ENCODE measurements at places on chromosomes 5 and 9.

DNA sequence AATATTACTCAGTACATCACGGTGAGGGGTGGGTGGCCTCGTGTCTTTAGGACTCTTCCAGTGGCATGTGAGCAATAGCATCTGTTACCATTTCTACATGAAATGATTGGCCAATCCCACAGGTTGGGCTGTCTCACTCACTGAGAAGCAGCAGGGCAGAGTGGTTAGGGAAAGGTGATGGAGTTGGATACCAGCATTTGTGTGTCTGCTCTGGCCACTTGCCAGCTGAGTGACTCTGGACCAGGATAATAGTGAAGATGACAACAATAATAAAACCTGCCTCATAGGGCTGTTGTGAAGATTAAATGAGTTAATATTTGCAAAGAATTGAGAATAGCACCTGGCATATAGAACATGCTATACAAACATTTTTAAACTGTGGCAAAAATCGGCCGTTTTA, 42.0 kb downstream of the IQGAP2 start:
- DNase-seq = no peak

DNA sequence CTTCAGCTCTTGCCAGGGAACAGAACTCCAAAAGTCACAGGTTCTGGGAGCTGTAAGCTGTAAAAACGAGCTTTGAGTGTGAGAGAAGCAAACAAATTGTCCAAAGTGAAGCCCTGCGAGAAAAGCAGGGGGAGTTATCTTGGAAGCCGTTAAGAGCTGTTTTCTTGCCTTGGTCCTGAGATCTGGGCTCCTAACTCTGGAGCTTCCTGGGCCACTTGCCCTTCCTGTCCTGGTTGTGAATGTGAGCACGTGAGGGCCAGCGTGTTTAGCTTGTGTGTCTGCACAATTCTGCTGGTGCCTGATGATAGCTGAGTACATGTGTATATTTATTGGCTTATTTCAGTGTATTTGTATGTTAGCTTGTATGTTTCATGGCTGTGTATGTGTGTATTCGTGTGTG, 40.5 kb downstream of the DAB2IP start:
- no peak for DNase-seq

DNA sequence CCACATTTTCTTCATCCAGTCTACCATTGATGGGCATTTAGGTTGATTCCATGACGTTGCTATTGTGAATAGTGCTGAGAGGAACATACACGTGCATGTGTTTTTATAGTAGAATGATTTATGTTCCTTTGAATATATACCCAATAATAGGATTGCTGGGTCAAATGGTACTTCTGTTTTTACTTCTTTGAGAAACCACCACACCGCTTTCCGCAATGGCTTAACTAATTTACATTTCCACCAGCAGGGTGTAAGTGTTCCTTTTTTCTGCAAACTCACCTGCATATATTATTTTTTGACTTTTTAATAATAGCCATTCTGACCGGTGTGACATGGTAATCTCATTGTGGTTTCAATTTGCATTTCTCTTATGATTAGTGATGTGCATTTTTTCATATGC, 82.2 kb upstream of the RFX3 start:
- no peak for DNase-seq

DNA sequence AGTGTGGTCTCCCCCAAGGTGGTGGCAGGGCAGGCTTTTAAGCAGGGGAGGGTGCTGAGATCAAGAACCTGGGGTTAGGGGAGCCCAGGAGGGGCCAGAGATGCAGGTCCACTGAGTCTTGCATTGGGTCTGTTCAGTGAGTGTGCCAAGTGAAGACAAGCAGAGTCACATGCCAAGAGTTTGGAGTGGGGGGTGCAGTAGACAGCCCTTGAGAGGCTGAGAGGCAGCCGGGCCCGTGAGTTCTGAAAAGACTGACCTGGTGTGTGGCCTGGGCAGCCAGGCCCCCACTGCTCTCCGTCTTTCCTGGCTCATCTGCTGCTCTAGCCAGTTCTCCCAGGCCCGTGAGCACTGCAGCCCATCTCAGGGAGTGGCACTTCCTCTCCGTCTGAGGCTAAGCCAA, 120.0 kb downstream of the DAB2IP start:
- DNase-seq = no peak

- peak; percentile 83 for DNase-seq
These were observed 249.7 kb downstream of the ARHGAP26 start for GRCh38 chr5:143019614-143020515.

GRCh38 chr5:79257314-79257713, 21.4 kb downstream of the JMY start:
- no peak for DNase-seq

- DNase-seq = no peak
These were observed 112.9 kb downstream of the HSPA4 start for GRCh38 chr5:133164759-133165158.

DNA sequence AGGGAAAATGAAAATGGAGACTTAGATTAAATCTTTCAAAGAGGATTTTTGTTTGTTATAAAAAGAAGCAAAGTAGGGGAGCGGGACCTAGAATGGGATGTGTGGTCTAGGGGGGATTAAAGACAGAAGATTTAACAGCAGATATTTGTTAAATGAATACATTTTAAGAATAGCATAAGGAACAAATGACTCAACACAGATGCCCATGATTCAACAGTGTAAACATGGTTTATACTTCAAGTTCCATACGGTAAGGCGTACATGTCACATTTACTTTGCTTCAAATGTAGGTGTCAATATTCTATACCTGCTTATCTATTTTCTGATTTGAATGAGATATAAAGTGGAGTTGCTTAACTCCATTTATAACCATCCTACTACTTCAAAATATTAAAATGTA, 1.5 kb downstream of the TICAM2 start:
- DNase-seq = no peak

- DNase-seq = no peak
These were observed 1137.8 kb downstream of the CDH18 start for GRCh38 chr5:18850216-18850615.

- DNase-seq = no peak
These were observed 145.2 kb upstream of the MAST4 start for GRCh38 chr5:66450988-66451387.

GRCh38 chr5:170110403-170111087, 4.8 kb downstream of the FOXI1 start:
- DNase-seq = no peak

DNA sequence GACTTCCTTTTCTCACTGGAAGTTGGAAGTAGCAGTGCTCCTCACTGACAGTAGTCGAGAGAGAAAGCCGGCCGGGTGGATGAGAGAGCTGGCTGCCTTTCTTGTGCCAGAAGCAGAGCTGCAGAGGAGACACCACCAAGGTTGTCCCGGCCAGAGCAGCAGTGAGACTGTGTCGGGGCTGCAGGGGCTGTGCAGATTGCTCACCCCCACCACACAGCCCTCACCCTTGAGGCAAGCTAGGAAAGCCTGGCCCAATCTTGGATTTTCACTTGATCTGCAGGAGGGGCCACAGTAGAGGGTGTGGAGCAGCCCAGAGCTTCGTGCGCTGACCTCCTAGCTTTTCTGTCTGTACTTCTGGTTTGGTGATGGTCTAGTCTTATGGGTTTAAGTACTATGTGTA, 9.1 kb downstream of the OSMR start:
- DNase-seq = no peak

- no peak for DNase-seq
These were observed 127.7 kb downstream of the ZDHHC21 start for GRCh38 chr9:14565352-14566016.

- peak; percentile 80 for DNase-seq
These were observed 681 bp downstream of the MAN2A1 start for GRCh38 chr5:109690242-109690974.

- no peak for DNase-seq
These were observed 26.1 kb upstream of the GLRA1 start for GRCh38 chr5:151950706-151951105.

DNA sequence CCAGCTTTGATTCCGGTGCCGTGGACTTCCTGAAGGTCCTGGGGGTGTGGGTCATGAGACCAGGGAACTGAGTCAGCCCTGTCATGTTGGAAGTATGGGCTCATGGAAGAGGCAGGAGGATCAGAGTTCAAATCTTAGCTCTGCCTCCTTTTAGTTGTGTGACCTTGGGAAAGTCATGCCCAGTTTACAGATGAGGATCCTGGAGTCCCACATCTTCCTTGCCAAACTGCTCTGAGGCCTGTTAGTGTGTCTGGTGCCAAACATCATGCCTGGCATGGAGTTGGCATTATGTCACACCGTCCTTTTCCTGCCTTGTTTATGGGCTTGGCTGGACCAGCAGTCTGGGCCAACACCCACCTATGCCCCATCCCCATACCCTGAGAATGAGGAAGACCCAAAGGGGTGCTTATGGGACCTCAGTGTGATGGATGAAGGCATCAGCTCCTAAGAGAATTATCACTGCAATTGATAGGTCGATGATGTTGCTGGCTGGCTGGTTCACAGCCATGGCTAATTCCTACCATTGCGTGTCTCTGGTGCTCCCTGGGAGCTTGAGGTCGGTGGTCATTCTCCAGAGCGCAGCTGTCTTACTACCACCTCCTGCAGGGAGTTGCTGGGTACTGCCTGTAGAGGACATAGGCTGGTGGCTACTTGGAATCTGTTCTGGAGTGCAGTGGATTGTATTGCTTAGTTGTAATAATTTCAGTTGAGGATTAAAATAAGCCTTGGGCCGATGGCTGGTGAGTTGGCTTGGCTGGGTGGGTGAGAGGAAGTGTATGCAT, 140.5 kb upstream of the PITX1 start:
- peak; percentile 10 for DNase-seq

GRCh38 chr9:21491756-21492155, 9.6 kb upstream of the IFNE start:
- DNase-seq = no peak

DNA sequence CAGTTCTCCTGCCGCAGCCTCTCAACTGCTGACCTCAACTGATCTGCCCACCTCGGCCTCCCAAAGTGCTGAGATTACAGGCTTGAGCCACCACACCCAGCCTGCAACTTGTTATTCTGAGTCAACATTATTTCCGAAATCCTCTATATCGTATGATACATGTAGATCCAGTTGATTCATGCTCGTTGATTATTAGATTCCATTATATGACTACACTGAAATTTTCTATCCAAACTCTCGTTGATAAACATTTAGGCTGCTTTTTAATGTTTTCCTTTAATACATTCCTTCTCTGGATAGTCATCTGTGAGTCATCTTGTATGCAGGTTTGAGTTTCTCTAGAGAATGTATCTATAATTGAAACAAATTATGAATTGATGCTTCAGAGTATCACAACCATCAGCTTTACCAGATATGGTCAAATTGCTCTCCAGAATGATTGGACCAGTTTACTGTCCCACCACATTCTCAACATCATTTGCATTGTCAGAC, 4.1 kb downstream of the CDK7 start:
- no peak for DNase-seq

DNA sequence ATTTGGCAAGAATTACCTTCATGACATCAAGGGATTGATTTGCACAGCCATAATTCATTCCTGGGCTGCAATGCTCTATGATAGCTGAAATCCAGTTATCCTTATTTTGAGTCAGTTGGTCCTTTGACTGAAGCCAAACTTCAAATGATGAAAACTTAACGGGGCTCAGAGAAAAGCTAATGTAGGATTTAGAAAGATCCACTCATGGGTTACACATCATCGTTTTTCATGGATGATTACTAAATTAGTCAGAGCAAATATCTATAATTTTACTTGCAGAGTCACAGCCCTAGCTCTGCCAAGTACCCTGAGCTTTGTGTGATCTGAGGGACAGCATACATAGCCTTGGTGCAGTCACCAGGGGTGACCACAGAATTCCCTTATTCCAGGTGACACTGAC, 27.3 kb upstream of the MUSK start:
- no peak for DNase-seq

DNA sequence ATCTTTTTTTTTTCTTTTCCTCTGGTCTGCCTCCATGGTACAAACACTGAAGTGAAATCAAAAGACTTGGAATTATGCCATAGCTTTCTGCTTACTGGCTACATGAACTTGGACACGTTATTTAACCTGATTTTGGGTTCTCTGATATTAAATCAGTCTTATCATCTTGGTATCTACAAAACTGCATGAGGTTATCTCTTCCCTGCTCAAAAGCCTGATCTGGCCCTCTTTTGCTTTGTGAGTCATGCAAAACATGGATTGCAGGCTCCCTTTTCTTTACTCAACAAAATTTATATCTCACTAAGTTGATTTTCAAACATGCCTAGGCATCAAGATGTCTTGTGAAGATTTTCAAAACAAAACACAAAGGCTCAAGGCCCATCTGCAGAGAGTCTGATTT, 45.9 kb upstream of the FST start:
- DNase-seq = no peak

DNA sequence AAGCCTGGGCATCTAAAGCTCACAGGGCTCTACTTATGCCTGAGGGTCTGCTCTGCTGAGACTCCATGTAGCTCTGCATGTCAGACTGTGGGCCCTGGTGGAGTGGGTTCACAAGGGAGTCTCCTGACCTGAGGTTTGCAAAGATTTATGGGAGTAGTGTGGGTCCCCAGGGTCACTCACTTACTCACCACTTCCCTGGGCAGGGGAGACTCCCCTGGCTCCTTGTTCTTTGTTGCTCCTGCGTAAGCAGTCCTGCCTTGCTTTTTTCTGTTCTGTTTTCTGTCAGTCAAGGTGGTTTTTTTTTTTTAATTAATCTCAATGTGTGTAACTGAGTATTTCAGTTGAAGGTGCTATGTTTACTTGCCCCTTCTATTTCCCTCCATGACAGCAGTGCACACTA, 256.6 kb downstream of the TMEM38B start:
- DNase-seq = no peak

DNA sequence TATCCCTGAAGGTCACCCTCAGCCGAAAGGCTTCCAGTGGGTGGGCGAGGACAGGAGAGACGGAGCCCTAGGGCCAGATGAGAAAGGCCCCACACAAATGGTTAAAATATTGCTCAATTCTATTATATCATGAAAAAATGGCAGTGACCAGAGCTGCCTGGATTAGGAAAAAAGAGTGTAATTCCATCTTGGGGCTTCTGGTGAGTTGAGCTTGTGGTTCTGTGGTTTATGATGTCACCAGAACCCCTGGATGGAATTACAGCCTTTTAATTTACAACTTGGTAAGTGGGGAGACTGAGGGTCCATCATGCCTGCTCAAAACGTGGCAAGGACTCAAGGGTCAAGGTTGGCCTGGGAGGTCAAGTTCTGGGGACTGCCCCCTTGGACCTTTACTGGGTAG, 55.5 kb upstream of the STC2 start:
- no peak for DNase-seq

- DNase-seq = no peak
These were observed 22.3 kb downstream of the TCF7 start for GRCh38 chr5:134136771-134137170.

- DNase-seq = peak; percentile 98
These were observed at the start of gene TUSC1 for GRCh38 chr9:25678147-25678666. Gene TUSC1, minus strand, starts transcription at chr9:25678444. Its CDS starts 132 bp downstream, at chr9:25678312.

- DNase-seq = no peak
These were observed 12.6 kb downstream of the NNT start for GRCh38 chr5:43615445-43616184.

GRCh38 chr9:116144038-116144437, 9.6 kb upstream of the PAPPA start:
- DNase-seq = no peak

DNA sequence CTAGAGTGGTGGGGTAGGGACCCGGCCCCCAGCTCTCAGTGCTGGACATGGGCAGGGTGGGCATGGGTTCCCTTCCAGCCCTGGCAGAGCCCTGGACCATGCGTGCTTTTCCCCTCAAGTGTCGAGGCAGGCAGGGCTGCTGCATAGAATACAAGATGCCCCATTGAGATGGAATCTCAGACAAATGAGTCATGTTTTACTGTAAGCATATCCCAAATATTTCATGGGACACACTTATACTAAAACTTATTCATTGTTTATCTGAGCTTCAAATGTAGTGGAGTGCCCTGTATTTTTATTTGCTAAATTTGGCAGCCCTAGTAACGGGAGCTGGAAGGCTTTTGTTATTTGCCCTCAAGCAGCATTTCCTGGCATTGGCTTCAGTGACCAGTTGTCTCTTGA, 3.2 kb upstream of the RNU6ATAC start:
- no peak for DNase-seq

Data from NCI-H69 (cell line).